Fibroblast of mammary gland (primary cell): ENCODE measurements at places on chromosomes 4 and X.

DNA sequence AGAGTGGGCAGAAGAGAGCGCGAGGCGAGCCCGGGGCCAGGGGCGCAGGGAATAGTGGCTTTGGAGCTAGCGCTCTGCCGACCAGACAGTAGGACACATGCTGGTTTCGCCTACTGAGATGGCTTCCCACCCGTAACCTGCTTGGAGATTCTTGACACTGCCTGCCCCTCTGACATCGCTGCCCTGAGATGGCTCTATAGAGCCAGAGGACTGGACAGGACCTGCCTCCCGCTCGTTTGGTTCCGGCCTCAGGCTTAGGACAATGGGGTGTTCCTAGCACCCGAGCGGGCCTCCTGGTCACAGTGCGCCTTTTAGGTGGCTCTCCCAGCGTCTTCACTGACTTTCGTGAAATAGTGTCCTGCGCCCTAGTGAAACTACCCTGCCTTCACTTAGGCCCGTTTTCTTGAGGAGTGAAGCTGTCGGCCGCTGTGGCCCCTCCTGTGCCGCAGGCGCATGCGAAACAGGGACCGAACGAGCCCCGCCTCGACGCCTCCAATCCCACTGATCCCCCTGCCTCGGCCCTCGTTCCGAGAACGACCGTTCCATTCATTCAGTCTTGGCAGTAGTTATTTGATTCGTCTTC is 608 bp downstream of the TAF1 start:
- DNase-seq: no peak

GRCh38 chr4:13542577-13543031 is 1.7 kb downstream of the NKX3-2 start:
- DNase-seq: no peak

- DNase-seq: no peak
These were observed 25.6 kb upstream of the DHRSX start for GRCh38 chrX:2526390-2526789.

- peak; percentile 42 for DNase-seq
These were observed 1.6 kb downstream of the SEPTIN11 start for GRCh38 chr4:76950956-76951671.

GRCh38 chr4:141643557-141643956 is 7.2 kb downstream of the IL15 start:
- DNase-seq: peak; percentile 95

GRCh38 chrX:45722471-45722870 is 521.8 kb upstream of the DIPK2B start:
- peak; percentile 37 for DNase-seq

- no peak for DNase-seq
These were observed 242.0 kb downstream of the SCFD2 start for GRCh38 chr4:53123819-53124218.

DNA sequence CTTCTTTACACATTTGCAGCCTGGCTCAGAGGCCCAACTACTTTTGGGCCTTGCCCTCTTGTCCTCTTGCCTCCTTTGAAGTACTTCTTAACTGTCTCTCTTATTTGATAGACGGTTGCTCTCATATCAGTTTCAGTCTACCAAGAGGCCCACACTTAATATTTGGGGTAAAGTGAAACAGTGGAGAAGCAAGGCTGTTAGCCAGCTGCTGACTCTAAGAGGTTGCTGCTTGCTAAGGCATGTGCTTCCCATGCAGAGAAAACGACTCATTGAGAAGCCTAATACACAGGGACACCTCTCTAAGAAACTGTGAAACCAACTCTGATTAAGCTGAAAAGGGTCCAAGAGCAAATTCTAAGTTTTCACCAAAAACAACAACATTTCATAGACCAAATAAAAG is 94.6 kb downstream of the PPP3CA start:
- peak; percentile 50 for DNase-seq

DNA sequence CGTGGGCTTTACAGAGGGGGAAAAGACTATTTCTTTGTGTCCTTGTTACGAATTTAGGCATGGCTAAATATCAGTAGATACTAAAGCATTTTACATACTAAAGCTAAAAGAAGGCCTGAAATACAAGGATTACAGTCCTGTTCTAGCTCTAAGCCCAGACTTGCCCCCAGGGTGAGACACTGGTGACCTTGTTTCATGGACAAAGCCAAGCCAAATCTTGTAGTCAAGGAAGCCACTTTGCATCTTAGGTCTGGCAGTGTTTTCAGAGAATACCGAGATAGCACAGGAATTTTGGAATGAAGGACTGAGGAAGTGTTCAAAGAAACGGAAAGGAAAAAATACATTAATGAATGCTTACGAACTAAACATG is 733 bp upstream of the G3BP2 start:
- DNase-seq: no peak

DNA sequence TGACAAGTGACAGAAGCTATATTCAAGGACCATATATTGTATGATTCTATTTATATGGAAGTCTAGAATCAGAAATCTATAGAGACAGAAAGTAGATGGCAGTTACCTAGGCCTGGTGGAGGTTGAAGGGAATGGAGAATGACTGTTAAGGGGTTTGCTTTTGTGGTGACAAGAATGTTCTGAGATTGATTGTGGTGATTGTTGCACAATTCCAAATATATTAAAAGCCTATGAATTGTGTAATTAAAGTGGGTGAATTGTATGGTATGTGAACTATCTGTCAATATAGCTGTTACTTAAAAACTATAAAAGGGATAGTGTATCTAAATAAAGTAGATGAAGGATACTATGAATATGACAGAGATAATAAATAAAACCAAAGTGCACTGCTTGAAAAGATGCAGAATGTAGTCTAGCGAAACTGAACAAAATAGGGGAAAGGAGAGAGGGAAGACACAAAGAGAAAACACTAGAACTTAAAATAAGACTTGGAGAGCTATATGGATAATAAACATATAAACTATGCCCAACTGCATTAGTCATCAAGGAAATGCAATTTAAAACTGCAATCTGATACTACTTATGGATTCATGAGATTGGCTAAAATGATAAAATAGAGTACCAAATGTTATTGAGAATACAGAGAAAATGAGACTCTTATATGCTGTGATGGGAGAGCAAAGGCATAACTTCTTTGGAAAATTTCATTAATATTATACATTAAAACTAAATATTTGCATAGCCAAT is 82.1 kb upstream of the BANK1 start:
- DNase-seq: peak; percentile 22

DNA sequence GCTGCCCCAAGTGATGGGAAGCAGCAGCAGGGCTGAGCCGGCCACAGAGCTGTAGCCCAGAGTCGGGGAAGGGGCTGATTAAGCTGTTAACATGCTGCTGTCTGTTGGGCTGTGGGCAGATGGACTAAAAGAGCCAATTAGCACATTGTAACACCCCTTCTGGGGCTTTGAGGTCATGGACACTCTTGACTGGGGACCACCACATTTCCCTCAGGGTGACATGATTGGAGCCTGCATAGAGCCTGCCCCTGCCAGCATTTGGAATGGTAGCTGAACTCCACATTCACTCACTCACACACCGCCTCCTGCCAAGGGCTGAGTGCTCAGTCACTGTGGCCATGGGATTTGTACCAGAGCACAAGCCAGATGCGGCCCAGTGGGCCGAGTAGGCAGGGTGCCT is 646.9 kb downstream of the FAT4 start:
- DNase-seq: no peak

GRCh38 chrX:19440713-19441112 is 74.6 kb downstream of the MAP3K15 start:
- DNase-seq: peak; percentile 56

DNA sequence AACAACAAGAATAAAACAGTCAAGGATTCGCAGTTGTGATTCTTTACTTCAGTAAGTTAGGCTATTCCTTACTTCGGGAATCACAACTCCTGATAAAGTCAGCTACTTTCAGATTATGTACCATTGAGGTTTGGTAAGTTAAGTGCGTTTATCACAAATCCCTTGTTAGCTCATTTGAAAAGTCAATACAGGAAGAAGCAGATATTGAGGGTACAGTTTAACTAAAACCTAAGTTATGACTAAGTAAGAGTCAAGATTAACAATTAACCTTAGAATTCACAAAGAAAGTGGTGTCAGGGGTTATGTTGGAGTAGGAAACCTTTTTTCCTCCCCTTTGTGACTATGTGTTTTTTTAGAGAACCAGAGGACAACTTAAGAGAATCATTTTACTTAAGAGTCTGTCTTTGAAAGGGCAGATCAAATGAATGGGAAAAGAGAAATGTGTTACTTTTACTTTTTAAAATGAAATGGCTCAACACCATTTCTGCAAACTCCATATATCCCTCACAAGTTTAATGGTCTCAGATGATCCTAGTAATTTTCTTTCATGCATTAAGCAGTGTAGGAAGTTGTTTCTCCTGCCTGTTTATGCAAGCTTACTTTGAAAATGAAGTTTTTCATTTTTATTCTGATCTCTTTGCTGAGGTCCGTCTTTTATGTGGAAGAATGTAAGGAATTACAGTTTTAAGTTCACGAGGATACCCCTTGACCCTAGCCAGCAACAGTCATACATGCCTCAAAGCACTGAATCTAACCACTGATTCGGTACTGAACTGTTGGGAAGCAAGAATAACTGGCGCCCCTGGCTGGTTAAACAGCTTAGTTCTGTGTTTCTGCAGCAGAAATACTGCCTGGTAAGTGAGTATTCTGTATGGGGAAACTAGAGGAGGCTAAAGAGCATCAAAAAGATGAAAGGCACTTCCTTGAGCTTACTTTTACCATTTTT is 211.7 kb downstream of the SLC4A4 start:
- peak; percentile 8 for DNase-seq

GRCh38 chr4:35684755-35685154 is 559.6 kb downstream of the ARAP2 start:
- DNase-seq: no peak

DNA sequence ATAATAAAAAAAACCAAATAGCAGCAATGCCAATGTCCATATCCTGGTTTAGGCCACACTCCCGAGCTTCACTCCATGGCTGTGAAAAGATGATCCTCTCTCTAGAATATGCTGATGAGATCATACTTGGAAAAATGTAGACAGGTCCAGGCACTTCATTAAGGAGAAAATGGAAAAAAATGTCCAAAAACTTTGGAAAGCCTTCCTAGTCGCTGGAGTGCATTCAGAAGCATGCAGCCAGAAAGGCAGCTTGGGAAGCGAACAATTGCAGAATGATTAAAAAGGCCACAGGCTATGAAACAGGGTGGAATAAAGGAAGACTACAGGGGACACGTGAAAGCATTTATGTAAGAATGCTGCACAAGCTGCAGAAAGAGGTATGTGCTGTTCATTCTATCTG is 165.6 kb upstream of the HCCS start:
- no peak for DNase-seq

GRCh38 chrX:54043056-54043455 is 1.2 kb downstream of the PHF8 start:
- DNase-seq: no peak

DNA sequence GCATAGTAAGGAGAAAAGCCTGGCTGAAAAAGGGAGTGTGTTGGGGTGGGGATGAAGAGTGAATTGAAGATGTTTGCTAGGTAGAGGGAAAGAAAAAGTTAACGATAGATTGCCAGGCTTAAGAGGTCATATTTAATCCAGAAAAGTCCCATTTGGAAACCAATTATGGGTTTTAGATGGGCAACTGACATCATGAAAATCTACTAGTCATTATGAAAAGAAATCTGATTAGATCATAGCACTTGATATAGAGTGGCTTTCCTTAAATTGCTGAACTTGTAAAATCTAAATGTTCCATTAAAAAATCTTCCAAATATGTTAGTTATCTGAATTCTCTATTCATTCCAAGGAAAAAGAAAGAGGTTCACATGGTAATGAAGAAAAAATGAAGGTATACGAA is 37.5 kb upstream of the IL21 start:
- DNase-seq: no peak

DNA sequence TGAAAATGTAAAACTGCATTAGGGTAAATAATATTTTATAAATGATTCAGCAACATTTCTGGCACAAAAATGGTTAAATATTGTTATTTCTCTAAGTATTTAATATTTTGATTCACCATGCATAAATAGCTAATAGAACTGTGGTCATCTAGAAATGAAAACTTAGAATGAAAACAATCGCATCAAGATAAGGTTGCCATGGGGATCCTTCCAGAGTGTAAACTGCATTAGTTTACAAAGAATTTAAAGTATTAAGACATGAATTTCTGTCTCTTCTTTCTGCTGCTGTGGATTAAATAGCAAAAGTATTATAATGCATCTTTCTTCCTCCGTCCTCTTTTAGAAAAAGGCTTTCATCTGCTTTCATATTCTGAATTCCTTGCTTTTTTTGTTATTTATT is 1064.6 kb upstream of the SLIT2 start:
- DNase-seq: no peak

GRCh38 chr4:56910172-56910967 is 2.7 kb downstream of the REST start:
- no peak for DNase-seq

DNA sequence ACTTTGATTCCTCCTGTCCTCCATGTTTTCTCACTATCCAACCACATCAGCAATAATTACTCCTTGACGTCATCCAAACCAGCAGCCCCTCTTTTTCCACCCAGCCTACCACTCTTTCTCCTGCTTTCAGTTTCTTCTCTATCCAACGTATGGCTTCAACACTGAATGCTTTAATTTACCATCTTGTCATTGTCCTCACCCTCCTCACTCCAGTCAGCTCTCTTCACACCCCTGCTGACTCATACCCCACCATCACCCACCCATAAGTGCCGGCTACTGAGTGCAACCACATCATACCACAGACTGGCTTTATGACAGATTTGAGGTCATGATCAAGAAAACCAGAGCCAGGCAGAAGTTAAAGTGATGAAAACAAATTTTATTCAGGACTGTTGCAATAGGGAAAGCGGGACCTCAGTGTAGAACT is 9.8 kb upstream of the ANXA5 start:
- DNase-seq: peak; percentile 90

- DNase-seq: no peak
These were observed 236.4 kb downstream of the DHRSX start for GRCh38 chrX:2264179-2265030.

- peak; percentile 78 for DNase-seq
These were observed 4.6 kb downstream of the EDA2R start for GRCh38 chrX:66634272-66634671.

DNA sequence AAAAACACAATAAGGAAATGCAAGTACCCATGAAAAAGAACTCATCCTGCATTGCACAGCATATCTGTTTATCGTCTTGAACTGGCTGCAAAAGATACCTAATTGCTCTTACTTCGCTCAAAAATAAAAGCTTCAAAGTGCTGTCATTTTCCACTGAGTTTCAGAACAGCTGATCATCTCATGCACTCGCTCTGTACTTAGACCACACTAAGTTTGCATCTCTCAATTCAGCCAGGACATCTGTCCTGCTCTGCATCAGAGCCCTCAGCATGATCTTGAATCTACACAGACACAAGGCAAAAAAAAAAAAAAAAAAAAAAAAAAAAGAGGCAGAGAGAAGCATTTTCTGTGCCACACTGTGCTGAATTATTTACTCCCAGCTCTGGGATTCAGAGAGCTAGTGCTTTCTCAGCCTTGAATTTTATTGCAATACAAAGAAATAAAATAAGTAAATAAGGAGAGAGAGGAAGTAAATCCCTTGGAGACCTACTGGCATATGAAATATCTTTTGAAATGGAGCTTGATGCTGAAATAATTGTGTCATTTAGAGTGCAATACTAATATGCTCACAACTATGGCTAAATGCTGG is 81.3 kb downstream of the PPP1R2C start:
- no peak for DNase-seq
